ENCODE measurements at places on chromosomes 3 and 15.

GRCh38 chr3:141659821-141660613 lies 78.1 kb upstream of the RNF7 start:
- no peak for DNase-seq

GRCh38 chr3:193857996-193858395 lies 265.0 kb downstream of the OPA1 start:
- no peak for DNase-seq

DNA sequence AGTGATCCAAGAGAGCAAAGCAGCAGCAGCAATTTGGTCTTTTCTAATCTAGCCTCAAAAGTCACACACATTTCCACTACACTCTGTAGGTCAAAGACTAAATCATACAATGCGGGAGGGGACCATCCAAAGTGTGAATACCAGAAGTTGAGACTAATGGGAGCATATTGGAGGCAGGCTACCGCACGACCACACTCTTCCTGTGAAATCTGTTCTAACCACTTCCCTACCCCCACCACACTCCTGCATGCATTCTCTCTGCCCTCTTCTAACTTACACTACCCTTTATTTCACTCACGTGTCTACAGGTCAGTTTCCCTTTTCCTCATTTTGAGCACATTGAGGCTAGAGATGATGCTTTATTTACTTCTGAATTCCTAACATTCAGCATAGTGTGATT lies 23.7 kb upstream of the PRTG start:
- DNase-seq: no peak

GRCh38 chr3:181713280-181713647 lies 1.5 kb downstream of the SOX2 start:
- DNase-seq: no peak

DNA sequence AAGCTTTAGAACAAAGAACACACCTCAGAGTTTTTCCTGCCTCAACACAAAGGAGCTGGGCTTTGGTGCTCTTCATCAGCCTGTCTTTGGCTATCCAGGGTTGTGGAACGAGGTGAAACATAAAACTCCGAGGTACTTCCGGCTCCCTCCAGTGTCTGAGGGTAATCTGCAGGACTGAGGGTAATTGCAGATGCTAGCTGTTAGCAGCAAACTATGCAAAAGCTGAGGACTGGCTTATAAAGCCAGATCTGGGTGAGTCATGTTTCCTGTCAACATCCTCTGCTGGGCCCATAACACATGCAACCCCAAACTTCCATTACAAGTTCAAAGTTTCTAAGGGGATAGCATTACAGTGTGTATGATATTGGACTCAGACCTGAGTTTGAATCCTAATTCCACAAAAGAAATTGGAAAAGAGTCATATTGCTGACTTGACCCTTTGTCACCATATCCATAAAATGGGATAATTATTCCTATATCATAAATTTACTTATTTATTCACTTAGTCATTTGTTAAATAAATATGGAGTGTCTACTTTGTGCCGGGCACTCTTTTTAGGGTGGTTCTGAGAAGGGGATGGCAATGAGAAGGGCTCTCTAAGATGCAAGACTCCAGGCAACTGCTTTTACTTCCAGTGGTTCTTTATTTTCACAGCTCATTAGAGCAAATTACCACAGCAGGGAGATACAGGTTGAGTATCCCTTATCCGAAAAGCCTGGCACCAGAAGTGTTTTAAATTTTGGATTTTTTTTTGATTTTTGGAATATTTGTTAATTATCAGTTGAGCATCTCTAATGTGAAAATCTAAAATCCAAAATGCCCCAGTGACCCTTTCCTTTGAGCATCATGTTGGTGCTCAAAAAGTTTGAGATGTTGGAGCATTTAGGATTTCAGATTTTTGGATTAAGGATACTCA lies 9.5 kb upstream of the TRIM69 start:
- DNase-seq: peak; percentile 72

GRCh38 chr3:168539909-168540308 lies 444.2 kb upstream of the GOLIM4 start:
- no peak for DNase-seq

GRCh38 chr15:87369269-87369668 lies 887.3 kb downstream of the NTRK3 start:
- DNase-seq: peak; percentile 33

- DNase-seq: no peak
These were observed 125.3 kb upstream of the CHRNA7 start for GRCh38 chr15:31905054-31905453.

DNA sequence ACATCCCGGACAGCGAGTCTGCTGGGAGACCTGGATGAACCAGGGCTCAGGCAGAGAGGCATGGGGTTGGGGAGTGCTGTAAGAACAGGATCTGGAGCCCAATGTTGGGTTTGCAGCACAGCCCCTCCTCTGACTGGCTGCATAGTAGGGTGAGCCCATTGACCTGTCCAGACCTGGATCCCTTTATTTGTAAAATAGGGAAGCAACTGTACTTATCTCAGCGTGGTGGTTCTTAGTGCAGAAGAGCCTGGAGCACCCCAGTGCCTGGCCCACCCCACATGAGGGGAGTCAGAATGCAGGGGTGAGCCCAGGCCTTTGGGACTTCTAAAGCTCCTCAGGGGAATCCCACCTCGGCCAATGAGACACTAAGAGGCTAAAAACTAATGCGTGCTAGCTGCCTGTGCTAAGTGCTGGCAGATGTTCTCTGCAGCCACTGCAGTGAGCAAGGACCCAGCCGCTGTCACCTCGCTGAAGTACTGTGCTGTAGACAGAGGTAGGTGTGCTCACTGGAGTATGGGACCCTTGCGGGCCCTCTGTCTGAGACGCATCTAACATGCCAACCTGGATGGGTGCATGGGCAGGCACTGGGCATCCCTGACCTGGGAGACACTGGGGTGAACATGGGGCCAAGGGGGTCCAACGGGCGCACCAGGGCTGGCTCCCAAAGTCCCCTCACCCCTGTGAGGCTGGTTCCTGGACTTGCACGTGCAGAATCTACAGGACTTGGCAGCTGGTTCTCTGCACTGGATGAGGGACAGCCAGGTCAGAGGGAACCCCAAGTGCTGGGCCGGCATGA lies 95.6 kb downstream of the ATP10A start:
- no peak for DNase-seq

GRCh38 chr15:98855815-98856531 lies 151.6 kb downstream of the PGPEP1L start:
- no peak for DNase-seq

DNA sequence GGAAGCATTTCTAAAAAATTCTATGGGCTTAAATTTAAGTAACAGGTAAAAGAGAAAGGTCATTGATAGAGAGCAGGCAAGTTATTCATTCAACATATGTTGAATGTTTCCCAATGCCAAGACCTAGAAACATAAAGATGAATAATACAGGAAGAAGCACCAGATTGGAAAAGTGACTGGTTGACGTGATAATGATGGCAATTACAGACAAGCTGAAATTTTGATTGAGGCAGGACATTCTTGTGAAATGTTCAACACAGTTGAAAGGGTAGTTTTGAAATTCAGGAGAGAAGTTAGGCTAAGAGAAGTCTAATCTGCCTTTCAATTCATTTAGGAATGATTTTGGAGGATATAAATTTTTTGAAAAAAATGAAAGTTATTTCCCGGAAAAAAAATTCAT lies 536.3 kb upstream of the NAALADL2 start:
- DNase-seq: no peak

- DNase-seq: no peak
These were observed 78.7 kb downstream of the WWTR1 start for GRCh38 chr3:149579161-149579560.

DNA sequence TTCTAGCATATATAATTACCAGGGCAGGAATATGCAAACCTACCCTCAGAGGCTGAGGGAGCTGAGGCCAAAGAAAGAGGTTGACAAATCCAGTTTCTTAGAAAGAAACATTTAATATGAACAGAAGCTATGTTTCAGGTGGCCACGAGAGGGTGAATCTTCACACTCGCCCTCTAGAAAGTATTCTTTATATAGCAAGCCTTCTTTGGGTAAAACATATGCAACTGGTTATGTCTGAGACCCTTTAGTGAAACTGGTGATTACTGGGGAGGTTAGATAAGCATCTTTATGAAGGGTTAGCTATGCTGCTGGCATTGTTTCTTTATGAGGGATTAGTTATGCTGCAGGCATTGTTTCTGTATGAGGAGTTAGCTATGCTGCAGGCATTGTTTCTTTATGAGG lies 50.7 kb upstream of the GOLGA6L2 start:
- DNase-seq: no peak

DNA sequence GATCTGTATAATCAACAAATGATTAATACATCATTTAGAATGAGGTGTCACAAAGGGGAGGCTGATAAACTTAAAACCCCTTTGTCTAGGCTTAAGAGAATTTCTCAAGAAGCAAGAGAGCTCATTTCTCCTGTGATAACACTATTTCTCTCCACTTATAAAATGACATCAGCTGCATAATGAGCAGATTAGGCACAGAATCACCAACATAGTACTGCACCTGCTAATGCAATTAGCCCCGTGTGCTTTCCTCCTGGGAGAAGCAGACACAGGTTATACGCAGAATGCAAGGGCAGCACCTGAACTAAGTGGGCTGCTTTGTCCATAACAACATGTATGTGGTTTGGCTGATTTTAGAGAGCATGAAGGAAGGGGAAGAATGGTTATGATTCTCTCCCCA lies 515.3 kb upstream of the CFAP20DC start:
- no peak for DNase-seq

DNA sequence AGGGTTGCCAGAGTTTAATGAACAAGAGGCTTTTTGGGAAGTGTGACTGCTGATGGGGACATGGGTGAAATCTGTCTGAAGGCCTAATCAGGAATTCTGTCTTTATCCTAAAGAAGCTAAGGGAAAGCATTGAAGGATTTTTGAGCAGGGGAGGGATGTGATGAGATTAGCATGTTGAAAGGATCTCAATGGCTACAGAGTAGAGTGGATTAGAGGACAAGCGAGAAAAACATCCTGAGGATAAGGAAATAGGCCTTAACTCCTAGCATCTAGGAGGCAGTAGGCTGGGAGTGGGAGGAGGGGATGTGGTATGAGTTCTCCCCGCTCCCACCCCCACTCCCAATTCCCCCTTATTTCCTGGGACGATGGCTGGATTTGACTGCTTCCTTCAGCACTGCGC lies 35.1 kb upstream of the SNTN start:
- DNase-seq: no peak

GRCh38 chr3:117059956-117060270 lies 350.3 kb downstream of the TUSC7 start:
- no peak for DNase-seq

DNA sequence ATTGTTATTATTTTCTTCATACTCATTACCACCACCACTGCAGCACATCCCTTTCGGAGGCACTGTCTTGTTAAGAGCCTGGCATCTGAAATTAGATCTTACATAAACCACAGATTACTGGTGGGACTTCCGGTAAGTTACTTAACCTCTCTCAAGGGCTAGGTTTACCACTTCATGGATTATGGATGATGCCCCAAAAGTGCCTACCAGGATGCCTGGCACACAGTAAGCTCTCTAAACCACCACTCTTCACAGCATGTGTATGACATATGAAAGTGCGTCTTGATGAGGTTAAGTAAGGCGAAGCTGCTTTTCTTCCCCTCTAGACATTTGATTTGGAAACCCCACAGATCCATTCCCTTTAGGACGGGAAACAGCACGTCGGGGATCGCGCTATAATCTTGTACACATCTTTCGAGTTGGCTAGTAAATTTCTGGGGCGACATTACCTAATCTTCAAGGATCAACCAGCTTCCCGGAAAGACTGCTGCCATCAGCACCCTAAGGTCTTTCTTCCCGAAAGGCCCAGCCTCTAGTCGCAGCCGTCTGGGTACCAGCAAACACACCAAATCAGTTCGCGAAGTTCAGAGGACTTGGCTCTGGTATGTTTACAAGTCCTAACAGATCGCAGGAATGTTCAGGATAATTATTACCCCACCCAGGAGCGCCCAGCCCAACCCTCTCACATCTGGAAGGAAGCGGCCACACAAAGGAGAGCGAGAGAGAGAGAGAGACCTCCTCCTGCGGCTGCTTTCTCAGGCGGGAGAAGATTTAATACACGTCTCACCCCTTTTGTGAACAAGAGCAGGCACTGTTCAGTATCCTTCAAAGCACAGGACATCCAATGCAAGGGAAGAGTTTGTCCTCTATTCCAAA lies 155.1 kb upstream of the FRMD4B start:
- no peak for DNase-seq

DNA sequence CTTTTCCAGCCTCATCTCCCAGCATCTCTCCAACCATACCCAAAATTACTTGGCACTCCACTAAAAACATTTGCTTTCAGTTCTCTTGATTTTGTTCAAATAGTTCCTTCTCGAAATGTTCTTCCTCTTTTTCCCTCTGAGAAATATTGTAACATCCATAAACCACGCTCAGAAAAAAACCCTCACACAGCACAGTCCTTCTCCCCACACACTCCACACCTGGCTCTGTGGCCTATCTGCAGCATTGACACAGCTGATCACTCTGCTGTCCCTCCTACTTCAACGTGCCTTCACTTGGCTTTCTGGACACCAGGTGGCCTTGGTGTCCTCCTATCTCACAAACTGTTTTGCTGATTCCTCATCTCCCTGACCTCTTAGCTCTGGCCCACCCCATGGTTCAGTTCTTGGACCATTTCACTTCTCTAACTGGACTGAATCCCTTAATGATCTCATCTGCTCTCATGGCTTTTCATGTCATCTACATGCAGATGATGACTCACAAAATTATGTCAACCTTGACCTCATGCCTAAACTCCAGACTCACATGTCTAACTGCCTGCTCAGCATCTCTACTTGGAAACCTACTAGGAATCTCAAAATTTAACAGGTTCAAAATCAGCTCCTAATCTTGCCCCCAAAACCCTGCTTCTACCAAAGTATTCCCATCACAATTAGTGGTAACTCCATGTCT lies 93.3 kb downstream of the TRIM42 start:
- no peak for DNase-seq

- DNase-seq: no peak
These were observed 21.0 kb downstream of the IFT57 start for GRCh38 chr3:108201258-108201657.

GRCh38 chr15:91113030-91113429 lies 13.0 kb downstream of the SV2B start:
- no peak for DNase-seq

DNA sequence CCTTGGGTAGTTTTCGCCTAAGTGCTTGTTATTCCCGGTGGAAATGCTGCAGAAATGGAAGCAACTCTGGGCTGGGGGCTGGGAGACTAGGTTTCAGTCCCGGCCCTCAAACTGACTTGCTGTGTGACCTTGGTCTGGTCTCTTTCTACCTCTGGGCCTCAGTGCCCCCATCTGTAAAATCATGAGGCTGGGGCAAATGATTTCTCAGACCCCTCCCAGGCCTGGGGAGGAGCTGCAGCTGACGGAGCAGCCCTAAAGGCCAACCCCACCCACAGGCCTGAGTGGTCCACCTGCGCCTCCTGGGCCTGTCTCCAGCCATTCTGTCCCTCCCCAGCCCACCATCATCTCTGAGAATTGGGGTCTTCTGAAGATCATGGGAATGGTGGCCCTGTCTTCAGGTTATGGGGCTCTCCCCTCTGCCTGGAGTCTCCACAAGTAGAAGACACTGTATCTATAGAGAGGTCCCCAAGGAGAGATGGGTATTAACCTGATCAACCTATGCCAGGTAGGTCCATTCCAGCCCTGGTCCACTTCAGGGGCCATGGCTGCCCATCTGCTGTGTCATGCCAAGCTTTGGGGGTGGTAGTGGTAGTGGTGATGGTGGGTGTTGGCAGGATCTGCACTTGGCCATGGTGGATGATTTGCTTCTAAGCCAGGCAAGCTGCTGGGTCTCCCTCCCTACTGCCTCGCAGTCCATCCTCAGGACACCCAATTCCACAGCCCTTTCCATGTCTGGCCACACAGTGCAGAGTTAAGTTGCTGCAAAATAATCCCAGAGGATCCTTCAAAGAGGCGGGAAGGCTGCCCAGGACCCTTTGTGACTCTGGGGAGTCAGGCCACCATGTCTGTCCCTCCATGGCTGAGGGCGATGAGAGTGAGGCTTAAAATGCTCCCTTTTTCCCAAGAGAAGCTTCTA lies 46.0 kb downstream of the ITGA11 start:
- no peak for DNase-seq
